ENCODE measurements at places on chromosomes 16 and 17.

DNA sequence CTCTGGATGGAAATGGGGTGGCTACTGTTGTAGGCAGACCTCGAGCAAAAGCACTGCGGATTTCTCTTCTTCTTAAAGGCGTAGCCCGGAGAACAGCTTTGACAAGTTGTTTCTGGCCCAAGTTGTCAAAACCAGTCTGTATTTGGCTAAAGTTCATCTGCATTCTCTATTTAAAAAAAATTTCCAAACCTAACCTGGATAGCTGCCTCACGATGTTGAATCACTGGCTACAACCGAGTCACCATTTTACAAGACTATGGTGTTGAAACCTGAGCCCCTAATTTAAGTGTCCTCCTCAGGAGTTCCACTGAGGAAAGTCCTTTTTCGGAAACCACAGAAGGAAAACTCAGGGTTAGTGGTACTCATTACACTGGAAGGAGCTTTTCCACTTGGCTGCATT is 1.5 kb downstream of the SLC16A6 start:
- no peak for DNase-seq

DNA sequence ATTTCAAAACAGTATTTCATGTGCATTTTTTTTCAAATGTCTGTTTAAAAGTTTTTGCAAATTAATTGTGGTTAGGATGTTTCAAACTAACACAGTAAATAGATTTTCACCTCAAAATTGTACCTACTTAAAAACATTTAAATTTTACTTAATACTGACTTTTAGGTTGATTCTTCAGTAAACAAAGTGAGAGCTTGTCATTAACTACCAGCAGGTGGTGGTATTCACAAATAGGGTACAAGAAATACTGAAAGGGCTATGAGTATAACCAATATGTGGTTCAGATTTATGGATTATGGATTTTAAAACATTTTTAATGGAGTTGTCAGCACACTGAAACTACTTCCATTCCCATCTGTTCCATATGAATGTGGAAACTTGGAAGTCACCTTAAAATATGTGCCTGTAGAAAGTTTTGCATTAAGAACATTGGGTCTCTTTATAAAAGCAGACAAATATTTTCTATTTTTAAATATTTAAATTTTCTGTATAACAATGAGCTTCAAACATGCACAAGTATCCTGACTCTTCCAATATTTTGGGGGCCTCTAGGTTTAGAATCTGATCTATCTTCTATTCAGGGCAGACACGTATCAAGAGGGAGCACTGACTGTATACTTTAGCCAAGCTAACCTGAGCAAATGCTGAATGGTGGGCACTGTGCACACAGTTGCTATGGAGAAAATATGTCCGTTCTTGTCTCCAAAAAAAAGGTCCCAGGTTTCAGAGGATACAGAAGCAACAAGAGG is 155.6 kb downstream of the SNX11 start:
- no peak for DNase-seq

DNA sequence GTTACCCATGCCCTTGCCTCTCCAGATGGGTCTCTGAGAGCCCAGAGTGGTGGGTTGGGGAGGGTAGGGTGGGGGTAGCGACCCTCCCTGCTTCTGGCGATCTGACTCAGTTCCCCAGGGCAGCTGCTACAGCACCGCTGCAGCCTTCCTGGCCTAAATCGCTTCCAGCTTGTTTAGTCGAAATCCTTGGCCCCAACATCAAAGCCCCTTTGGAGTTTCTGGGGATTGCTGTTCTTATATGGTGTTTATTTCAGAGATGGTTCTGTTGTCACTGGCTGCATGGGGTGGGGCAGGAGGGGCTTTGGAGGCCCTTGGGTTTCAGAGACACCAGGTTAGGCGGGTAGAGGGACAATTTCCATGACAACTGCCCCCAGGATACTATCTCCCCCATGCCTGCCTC is 35.9 kb downstream of the FZD2 start:
- no peak for DNase-seq

DNA sequence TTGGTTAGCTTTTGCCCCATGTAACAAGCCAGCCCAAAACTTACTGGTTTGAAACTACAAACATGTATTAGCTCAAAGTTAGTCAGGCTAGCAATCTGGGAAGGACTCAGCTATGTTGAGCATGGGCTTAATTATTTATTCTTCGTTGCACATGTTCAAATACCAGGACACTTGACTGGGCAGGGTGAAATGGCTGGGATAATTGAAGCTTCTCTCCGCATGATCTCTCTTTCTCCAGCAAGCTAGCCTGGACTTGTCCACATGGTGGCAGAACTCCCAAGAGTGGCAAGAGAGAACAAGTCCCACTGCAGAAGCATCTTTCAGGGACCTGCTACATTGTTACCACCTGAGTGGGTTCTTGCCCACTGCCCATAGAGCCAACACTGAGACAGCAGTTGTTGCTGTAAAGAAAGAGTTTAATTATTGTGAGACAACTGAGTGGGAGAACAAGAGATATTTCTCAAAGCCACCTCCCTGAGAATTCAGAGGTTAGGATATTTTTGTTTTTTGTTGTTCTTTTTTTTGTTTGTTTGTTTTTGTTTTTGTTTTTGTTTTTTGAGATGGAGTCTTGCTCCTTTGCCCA is 16.8 kb upstream of the ATF7IP2 start:
- DNase-seq: no peak

DNA sequence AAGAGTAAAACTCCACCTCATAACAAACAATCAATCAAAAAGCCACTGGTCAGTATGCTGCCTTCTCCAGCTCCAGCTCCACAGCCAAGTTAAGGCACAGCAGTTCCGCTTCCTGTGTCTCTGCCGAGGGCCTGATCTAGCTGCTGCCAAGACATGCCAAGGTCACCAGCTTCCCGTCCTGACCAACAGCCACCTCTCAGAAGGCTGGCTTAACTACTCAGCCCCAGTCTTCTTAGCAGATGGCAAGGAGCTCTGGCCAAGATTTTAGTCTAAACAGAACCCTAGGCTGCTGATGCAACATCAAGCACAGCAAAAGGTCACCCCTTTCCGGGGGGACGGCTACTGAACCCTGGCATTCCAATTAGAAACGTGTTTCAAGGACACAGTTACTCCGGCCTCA is 17.7 kb upstream of the MNT start:
- DNase-seq: no peak

- no peak for DNase-seq
Observed at GRCh38 chr16:11074131-11074530, 129.8 kb downstream of the CLEC16A start.

DNA sequence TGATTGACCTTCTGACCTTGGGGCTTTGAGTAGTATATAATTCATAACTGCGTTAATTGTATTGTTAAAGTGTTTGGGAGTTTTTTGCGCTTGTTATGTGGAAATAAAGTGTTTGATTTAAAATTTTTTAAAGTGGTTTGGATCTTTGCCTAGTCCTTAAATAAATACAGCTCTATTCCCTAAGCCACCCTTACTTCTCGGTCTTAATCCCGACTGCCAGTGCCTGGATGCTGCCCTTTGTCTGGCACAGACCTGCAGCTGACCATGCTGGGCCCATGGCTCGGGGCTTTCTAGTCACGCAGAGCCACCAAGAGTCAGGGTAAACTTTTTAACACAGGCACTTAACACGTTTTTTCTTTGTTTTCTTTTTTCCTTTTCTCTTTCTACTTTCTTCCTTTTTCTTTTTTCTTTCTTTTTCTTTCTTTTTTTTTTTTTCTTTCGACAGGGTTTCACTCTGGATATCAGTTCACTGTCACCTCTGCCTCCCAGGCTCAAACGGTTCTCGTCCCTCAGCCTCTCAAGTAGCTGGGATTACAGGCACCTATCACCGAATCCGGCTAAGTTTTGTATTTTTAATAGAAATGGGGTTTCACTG is 19.6 kb upstream of the SLC5A11 start:
- no peak for DNase-seq

DNA sequence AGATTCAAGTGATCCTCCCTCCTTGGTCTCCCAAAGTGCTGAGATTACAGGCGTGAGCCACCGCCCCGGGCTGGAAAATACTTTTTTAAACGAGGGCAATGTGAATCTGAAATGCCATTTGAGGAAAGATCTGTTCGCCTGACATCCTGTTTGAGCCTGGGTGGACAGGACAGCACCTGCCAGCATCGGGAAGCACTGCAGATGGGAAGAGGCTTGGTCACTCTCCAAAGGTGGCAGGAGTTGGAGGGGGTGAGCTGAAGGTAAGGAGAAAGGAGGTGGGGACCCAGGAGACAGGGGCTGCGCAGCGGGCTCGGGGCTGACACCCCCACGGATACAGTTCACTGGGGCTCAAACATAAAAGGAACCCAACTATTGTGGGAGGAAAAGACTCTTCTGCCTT is 3.9 kb upstream of the BIRC5 start:
- DNase-seq: no peak

- no peak for DNase-seq
Observed at GRCh38 chr16:83970430-83970815, 2.4 kb downstream of the NECAB2 start.

DNA sequence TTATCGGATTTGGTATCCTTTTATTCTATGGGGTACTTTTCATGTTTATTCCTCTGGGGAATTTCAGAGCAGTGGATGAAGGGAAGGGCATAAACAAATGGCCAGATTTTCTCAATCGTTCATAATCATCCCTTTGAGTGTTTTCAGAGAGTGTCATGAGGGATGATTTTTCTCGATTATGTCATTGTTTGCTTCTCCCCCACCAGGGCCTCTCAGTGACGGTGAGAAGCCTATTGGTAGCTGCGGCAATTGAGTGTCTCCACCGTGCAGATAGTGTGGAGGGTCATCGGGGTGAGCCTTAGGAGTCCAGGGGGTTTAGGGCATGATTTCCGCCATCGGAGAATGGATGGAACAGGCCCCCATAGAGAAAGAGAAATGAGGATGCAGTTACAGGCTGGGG is 57.2 kb downstream of the USP43 start:
- no peak for DNase-seq

Measured in activated gamma-delta T cell treated with Interleukin-2 at 50 U/mL for 16 hours (primary cell).